ENCODE measurements at places on chromosomes 4 and X.
A peak's percentile ranks its signal among the peaks of the same experiment; 100 is the strongest.

GRCh38 chrX:74187211-74187610 lies 116.8 kb upstream of the ZCCHC13 start:
- no peak for DNase-seq

DNA sequence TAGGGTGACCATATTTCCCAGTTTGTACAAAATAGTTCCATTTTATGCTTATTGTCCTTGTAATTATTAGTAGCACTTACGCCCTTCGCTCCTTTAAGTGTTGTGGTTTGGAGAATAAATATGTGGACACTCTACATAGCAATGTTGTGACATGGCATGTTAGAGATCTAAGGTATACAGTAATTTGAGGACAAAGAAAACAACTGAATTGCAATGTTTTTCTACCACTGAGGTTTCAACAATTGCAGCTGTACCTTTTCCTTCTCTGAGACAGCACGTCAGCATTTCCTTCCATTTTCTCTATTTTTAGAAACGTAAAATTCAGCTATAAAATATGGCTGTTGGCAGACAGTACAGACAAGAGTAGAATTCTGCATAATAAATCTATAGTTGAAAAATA lies 323.1 kb downstream of the MAPK10 start:
- no peak for DNase-seq

DNA sequence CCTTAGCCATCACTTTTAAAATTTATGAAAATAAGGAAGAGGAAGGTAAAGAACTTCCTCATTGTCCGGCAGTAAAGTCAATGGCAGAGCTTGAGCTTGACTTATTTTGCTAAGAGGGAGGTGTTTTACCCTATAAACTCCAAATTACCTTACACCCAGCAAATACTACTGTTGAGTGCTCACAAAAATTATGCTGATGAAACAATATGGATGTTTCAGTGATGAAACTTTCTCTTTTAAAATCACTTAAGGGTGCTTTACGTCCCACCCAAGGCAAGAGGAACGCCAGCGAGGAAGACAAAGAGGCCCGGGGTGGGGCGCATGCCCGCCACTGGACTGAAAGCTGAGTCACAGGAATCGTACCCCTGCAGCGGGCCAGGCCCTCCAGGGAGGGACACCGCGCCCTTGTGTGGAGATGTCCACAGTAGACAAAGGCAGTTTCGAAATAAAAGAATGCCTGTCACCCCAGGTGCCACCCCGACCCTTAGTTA lies 560 bp upstream of the TMSB4X start:
- DNase-seq, result peak; percentile 59

DNA sequence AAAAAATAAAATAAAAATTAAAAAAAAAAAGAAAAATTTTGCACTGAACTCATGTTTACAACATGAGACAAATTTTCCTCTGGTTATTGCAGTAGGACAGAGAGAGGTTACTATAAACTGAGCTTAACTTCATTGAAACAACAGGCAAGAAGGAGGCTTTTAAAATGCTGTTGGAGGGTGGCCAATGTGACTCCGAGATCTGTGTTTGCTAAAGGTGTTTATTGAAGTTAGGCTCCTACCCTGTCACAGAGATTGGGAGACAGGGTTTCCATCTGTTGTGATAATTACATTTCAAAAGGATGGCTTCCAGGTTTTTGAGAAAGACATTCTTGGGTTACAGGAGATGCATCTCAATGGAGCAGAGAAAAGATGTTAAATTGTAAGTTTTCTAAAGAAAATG lies 370.5 kb upstream of the HS3ST1 start:
- DNase-seq, result no peak

DNA sequence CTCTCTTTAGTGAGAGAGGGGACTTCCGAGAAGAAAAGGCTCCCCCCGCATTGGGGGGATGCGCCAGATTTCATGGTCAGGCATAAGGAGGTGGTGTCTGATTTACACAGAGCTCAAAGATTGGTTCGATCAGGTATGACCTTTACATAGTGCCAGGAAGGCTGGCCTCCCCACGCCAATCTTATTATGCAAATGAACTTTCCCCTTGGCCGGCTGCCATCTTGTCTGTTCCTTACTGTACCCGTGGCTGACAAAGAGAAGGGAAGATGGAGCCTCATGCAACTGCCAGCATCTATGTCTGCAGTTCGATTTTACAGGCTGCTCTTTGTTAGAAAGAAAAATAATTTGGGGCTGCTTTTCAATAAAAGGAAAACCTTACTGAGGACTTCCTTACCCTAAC lies 197.2 kb downstream of the GPM6A start:
- DNase-seq, result no peak

All from stimulated activated naive CD8-positive, alpha-beta T cell treated with anti-CD3 and anti-CD28 coated beads, Interleukin-15, amount 100 ng/mL, for 72 hours (primary cell).